Endothelial cell (in vitro differentiated cells): ENCODE measurements at places on chromosomes 16 and 17.

GRCh38 chr17:40547079-40547784 is 18.0 kb downstream of the CCR7 start:
- H3K4me3 ChIP-seq: no peak overlapping the region
- no peak overlapping the region for H3K27ac ChIP-seq
- H3K27me3 ChIP-seq: peaks cover 12% of the 10 kb centered on the region
- H3K4me1 ChIP-seq: peaks cover 22% of the 10 kb centered on the region

DNA sequence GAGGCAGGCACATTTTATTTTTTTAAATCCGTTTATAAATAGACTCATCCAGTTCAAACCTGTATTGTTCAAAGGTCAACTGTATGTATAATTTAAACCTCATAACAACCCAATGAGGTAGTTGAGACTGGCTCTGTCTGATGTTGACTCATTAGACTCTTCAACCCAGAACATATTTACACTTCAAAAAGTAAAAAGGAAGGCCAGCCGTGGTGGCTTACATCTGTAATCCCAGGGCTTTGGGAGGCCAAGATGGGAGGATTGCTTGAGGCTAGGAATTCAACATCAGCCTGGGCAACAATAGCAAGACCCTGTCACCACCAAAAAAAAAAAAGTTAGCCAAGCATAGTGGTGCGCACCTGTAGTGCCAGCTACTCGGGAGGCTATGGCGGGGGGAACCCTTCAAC is 32.5 kb upstream of the DHRS7B start:
- no peak overlapping the region for H3K4me3 ChIP-seq
- DNase-seq: no peak

GRCh38 chr16:73220836-73221235 is 172.9 kb upstream of the ZFHX3 start:
- no peaks in the 10 kb centered on the region for H3K36me3 ChIP-seq
- peaks cover 2% of the 10 kb centered on the region for H3K27me3 ChIP-seq
- DNase-seq: no peak
- no peak overlapping the region for H3K4me3 ChIP-seq

DNA sequence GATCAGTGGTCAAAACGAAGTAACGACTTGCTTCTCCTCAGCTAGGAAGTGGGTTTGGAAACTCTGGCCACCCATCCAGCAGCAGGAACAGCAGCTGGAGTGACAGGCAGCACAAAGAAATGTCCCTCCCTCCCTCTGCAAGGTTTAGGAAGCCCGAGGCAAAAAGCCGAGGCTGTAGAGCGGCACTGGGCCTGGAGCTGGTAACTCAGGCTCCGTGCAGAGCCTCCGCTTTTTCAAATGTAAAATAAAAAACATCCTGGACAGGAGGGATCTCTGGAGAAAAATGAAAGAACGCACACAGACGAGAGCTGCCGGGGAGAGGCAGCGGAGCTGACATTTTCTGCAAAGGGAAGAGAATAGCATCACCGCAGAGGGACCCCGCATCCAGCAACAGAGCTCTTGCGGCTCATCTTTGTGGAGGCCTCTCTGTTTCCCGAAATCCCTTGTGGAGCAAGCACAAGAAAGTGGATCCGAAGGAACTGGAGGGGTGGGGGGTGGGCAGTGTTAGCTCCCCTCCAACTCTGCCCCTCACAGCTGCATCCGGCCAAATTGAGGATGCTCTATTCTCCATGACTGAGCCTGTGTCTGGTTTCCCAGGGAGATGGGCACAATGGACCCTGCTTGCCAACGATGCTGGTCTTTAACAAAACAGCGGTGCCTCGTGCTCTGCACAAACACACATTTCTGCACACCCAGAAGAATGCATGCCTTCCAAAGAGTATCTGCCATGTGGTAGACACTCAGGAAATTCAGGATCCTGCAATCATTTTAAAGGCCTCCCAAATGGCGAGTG is 335.5 kb upstream of the ZFHX3 start:
- no peaks in the 10 kb centered on the region for H3K36me3 ChIP-seq
- H3K27me3 ChIP-seq: no peaks in the 10 kb centered on the region
- no peak overlapping the region for H3K4me3 ChIP-seq

DNA sequence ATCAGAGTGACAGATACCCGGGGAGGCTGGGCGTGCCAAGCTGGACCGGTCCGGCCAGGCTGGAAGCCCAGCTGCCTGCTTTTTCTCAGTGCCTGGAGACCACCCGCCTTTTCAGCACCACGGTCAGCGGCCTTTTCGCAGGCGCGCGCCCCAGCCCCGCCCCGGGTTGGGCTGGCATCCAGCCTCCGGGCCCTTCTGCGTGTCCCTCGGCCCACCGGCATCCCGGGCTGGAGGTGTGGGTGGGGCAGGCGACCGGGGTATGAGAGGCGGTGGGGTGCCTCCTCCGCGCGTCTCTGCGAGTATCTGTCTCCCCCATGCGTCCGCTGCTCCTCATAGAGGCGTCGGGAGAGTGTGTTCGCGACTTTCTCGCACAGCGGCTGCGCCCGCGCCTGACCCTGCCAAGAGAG is 102.5 kb downstream of the MRM1 start:
- H3K27ac ChIP-seq: no peak overlapping the region
- H3K4me3 ChIP-seq: no peak overlapping the region
- no peaks in the 10 kb centered on the region for H3K36me3 ChIP-seq
- no peaks in the 10 kb centered on the region for H3K4me1 ChIP-seq
- H3K27me3 ChIP-seq: peaks cover 10% of the 10 kb centered on the region
- DNase-seq: peak; percentile 83

DNA sequence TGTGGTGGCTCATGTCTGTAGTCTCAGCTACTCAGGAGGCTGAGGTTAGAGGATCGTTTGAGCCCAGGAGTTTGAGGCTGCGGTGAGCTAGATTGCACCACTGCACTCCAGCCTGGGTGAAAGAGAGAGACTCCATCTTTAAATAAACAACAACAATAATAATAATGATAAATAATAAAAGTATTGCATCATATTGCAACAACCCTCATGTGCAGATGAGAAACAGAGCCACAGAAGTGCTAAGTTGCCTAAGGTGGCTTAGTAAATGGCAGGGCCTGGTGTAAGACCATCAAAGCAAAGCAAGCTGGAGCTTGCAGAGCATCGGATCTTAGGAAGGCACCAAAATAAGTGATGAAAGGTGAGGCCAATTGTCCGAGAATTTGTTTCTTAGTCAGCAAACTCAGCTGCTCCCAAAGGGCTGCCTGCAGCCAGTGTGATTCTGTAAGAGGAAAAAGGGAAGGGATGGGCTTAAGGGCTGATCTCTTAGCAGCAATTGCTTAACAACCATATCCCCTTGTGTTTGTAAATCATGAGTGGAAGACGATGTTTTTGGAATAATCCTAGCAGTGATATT is 45.3 kb upstream of the HS3ST3A1 start:
- H3K27ac ChIP-seq: no peak overlapping the region
- no peaks in the 10 kb centered on the region for H3K36me3 ChIP-seq
- no peaks in the 10 kb centered on the region for H3K4me1 ChIP-seq
